NCI-H510A (cell line): ENCODE measurements at places on chromosomes 6 and 20.

GRCh38 chr20:25624500-25624939, 706 bp upstream of the NANP start:
- peak; percentile 59 for DNase-seq

DNA sequence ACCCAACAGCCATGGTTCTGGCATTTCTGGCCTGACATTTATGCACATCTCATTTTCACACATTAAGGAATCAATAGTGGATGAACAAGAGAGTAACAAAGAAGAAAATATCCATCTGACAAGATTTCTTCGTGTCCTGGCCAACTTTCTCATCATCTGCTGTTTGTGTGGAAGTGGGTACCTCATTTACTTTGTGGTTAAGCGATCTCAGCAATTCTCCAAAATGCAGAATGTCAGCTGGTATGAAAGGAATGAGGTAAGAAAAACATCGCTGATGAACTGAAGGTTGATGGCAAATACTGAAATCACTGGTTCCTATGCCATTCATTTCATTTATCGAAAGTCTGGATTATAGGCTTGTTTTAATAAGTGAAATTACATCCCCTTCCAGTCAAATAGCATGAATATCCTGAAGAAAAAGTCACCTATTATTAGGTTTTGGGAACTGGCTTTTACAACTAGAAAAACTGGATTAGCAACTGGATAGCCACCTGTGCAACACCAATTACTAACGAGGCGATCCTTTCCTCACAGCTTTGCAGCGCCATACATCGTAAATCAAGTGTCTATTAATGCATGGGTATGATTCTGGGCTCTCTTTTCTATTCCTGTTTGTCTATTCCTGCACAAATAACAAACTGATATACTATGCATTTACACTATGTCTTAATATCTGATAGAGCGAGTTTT, 50.2 kb upstream of the NOP56 start:
- DNase-seq, result no peak

DNA sequence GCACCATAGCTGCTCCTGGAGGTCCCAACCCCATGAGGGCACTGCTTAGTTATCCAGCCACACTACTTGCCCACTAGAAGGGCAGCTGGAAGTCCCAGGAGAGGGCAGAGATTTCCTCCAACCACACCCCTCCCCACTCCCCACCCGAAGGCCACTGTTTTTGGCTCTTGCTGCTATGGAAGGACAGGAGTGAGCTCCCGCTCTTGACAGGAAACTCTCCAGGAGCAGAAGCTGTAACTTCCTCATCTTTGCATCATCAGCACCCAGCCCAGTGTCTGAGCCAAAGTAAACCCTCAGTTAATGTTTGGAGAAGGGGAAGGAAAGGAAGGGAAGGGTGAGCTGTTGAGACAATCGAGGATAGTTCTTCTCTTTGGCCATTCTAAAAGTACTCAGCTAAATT, 120.7 kb downstream of the MTFR2 start:
- DNase-seq, result no peak

- DNase-seq, result no peak
Measured at GRCh38 chr20:59400708-59401107, 100.3 kb downstream of the EDN3 start.

GRCh38 chr20:21325296-21325695, 22.2 kb downstream of the XRN2 start:
- no peak for DNase-seq

DNA sequence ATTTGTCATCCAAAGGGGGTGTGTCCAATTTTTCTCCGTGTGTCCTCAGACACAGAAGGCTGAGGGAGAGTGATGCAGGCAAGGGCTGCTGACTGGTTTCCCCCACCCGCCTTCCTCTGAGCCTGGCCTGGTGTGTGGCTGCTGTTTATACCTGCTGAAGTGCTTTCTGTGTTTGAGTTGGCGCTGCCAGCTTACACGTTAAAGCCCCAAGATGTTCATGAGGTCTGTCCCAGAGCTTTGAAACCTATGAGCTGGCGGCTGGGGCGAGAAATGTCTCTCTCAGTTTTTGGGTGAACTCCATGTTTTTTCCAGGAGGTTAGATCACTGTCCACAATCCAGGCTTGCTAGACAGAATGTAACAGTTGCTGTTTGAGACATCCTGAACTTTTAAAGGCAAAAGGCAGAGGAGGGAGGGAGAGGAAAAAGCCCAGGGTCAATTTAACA, 69.0 kb upstream of the CCN2 start:
- DNase-seq, result no peak

- no peak for DNase-seq
Measured at GRCh38 chr20:57032847-57033246, 233.6 kb downstream of the BMP7 start.

DNA sequence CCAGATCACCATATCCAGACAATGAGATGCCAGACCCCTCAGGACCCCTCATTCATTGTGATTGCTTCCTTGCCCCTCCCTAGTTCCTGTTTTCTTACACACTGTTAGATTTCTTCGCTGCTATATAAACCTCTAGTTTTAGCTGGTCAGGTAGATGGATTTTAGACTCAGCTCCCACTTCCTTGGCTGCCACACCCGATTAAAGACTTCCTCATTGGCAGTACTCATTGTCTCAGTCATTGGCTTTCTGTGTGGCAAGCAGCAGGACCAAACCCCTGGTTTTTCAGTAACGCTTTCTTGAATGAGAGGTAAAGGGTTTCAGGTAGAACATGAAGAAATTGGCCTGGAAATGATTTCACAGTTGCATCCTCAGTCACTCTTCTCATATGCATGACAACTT, 47.9 kb downstream of the QRSL1 start:
- DNase-seq, result no peak

DNA sequence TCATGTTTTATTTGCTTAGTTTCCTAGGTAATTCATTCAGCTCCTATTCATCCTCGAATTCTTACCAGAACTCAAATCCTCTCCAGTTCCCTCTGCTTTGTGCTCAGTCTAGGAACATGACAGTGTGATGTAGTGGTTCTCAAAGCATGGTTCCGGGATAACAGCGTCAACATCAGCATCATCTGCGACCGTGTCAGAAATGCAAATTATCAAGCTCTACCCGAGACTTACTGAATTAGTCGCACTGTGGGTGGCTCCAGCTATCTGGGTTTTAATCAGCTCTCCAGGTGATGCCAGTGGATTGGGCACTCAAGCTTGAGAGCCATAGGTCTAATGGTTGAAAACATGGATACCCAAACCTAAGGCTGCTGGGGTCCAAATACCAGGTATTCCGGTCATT, 7.7 kb upstream of the STK35 start:
- no peak for DNase-seq

GRCh38 chr6:37456816-37457560, 24.0 kb downstream of the CMTR1 start:
- DNase-seq, result no peak

- no peak for DNase-seq
Measured at GRCh38 chr6:11978169-11978987, 33.7 kb upstream of the HIVEP1 start.

DNA sequence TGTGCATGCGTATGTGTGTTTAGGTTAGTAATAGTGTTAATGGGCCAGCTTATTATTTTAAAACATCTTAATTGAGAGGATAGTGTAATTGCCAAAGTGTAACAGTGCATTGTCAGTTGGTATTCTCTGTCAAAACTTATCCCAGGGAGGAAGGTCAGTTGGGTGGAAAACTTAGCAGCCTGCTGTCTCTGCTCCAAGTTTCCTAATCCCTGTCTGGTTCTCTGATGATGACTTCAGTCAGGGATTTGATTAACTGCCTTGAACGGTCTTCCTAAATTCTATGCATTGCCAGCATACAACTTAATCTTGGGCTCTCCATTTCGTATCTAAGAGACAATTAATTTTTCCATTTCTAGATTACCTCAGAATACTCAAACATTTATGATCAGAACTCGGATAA, 51.1 kb downstream of the L3MBTL3 start:
- no peak for DNase-seq

- no peak for DNase-seq
Measured at GRCh38 chr20:3251806-3252205, 12.8 kb upstream of the SLC4A11 start.

DNA sequence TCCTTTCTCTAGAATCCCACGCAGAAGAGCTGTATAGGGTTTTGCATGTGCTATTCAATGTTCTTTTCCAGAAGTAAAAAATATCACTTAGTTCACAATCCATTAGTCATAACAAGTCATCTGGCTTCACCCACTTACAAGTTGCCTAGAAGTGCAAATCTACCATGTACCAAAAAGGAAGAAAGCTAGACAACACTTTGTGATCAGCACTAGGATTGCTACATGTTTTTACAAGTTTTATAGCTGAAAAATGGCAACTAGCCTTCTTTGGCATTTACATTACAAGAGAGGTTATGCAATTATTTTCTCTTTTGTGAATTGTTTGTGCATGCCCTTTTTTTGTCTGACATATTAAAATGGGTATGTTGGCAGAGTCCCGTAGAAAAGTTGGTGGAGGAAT, 85.6 kb upstream of the PTPRK start:
- no peak for DNase-seq

- DNase-seq, result no peak
Measured at GRCh38 chr6:160960839-160961238, 30.7 kb upstream of the MAP3K4 start.

DNA sequence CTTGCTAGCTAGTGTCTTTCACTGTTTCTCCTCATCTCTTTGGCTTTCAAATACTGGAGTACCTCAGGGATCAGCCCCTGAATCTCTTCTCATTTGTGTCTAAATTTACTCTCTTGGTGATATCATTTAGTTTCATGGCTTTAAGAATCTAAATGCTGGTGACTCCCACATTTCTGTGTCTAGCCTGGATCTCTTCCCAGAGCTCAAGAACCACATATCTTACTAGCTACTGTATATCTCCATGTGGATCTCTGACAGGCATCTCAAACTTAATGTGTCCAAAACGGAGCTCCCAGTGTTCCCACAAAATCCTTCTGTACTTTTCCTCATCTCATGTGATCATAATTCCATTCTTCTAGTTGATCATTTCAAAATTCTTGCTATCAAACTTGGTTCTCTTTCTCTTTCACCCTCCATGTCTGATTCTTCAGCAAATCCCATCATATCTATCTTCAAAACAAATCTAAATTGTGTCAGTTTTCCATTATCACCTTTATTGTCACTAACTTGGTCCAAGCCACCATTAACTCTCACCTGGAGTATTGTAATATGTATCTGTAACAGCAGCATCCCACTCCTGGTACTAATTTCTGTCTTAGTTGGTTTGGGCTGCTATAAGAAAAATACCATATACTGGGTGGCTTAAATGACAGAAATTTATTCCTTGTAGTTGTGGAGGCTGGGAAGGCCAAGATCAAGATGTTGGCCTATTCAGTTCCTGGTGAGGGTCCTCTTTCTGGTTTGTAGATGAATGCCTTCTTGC, 45.9 kb downstream of the CCDC170 start:
- DNase-seq, result no peak

GRCh38 chr20:43009532-43009931, 180.2 kb downstream of the PTPRT start:
- no peak for DNase-seq

DNA sequence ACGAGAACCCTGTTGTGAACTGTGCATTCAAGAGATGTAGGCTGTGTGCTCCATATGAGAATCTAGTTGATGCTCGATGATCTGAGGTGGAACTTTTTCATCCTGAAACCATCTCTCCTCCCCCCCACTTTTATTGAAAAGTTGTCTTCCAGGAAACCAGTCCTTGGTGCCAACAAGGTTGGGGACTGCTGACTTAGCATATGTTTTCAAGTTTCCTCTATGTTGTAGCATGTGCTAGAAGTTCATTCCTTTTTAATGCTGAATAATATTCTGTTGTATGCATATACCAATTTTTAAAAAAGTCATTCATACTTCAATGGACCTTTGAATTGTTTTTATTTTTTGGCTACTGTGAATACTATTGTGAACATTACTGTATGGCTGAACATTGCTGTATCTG, 27.2 kb downstream of the CARMIL1 start:
- DNase-seq, result no peak

- DNase-seq, result no peak
Measured at GRCh38 chr20:41670631-41671030, 52.5 kb upstream of the CHD6 start.

GRCh38 chr6:149037051-149037671, 280.4 kb upstream of the TAB2 start:
- DNase-seq, result no peak

DNA sequence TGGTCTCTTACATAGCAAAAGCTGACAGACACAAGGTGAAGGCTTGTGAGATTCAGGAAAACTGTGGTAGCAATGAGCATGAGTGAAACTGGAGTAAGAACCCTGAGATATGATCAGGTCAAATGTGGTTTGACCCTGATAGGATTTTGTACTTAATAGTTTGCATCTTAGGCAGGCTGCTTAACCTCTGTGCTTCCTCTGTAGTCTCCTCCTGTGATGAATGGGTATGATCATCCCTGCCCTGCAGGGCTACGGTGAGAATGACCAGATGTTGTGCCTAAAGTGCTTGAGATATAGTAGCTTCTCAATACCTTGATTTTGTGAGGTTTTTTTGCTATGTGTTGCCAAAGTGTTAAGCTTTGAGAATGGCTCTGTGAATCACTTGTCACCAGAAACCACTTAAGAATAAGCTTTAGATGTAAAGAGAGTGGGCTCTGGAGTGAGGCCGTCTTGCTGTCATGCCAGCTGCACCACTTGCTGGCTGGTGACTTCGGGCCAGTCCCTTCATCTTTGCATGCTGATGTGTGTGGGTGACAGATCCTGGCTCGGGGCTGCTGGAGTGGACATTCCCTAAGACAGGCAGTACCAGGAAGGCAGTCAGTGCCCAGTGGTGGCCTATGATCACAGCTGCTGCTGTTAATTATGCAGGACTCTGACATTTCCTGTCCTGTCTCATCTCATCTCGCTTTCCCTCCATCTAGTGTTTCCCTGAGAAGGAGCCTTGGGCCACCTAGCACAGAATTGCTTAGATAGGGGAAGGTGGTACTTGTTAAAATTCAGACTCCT, 254.7 kb downstream of the NFATC2 start:
- no peak for DNase-seq

DNA sequence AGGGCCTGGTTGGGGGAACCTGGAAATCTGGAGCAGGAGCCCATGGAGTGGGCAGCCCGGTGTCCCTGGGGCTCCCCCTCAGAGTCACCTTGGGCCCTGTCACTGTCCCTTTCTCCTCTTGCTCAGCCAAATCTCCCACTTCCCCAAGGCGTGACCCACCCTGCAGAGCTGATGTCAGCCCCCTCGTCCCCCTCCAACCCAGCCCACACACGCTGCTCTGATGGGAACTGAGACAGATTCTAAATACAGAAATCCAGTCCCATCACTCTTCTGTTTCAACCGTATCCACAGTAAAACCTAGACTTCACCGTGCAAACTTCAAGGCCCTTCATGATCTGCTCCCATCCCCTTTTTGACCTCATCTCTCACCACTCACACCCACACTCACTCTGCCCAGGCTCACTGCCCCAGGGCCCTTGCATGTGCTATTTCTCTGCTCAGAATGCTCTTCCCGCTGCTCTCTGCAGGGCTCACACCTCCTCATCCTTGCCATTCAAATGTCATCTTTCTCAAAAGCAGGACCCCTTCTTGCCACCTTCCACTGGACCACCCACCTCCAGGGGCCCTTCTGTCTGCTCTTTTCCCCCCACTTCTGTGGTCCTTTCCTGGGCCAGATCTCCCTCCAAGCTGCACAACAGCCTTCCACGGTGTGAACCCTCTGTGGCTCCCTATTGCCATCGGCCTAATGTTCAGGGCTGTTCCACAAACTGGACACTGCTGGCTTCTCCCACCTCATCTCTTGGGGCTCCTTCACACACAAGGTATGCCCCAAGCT, 16.6 kb downstream of the TGM2 start:
- DNase-seq, result no peak
